ENCODE measurements at places on chromosomes 1 and 21. TPM values are rescaled to one million over a fixed set of nuclear protein-coding genes. Genes with fewer than 3 reads are reported as not detected.

DNA sequence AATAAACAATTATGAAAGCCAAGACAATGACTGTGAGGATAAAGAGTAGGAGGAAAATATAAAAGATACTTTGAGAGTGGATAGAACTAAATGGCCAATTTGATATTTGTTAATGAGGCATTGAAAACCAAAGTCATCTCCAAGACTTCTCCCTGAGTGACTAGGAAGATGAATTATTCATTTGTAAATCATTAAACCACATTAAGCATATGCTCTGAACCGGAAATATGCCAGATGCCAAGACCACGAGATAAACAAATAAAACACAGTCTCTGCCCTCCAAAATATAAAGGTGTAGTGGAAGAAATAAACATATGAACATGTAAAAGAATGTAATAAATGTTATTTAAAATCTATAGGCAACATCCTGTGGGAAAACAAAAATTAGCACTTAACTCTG, 78.8 kb downstream of the MRPL39 start:
- DNase-seq: no peak

DNA sequence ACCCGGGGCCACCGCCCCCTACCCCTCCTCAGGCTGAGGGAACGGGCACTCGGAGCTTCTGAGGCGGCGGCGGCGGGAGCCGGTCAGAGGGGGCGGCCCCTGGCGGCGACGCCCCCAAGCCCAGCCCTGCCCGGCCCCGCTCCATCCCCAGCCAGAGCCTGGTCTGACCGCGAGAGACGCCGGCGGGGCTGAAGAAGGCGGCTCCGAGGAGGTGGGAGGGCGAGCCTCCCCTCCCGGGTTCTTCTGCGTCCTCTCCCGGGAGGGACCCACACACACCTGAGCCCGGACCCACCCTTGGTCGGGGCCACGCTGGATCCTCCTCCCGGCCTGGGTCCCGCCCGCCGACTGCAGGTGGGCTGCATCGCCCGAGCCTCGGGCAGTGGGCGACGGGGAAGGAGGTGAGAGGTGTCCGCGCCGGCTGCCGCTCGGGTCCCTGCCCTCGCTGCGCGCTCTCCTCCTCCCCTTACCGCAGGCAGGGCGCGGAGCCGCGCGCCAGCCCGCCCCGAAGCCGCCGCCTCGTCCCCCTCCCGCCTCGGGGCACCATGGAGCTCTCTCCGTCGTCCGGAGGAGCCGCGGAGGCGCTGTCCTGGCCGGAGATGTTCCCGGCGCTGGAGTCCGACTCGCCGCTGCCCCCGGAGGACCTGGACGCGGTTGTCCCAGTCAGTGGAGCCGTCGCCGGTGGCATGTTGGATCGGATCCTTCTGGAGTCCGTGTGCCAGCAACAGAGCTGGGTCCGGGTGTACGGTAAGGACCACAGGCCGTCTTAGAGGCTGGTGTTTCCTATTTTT, at the start of gene RASAL2:
Gene RASAL2 (plus strand): TSS at position 154 of the 788 bp plus-strand sequence. CDS start 389 bp downstream, at position 543.
- DNase-seq: peak; percentile 92

Gene NBPF11
- total RNA-seq: 9.4 TPM

DNA sequence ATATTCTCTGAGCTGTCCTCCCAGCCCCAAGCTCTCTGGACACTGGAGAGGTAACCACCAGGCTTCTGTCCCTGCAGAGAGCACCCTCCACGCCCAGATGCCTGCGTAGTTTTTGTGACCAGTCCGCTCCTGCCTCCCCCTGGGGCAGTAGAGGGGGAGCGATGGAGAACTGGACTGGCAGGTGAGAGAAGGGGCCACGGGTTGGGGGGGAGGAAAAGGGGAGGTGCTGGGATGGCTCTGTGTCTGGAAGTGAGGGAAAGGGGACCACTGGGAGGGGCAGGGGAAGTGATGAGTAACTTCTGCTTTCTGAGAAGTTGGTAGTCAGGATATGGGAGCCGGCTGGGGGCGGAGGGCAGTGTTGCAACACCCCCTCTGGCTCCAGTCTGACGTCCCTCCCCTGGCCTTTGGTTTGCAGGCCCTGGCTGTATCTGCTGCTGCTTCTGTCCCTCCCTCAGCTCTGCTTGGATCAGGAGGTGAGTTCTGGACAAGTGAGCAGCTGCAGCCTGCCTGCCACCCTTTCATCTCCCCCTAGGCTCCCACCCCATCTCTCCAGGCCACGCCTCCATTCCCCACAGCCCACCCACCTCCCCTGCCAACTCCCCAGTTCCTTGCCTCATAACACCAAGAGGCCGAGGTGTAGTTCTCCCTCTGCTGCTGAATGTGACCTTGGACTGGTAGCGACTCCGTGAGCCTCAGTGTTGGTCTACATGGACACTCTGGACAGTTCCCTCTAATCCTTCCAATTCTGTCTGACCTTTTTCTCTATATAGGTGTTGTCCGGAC, 3.1 kb downstream of the ADAMTSL4 start:
- peak; percentile 93 for DNase-seq

DNA sequence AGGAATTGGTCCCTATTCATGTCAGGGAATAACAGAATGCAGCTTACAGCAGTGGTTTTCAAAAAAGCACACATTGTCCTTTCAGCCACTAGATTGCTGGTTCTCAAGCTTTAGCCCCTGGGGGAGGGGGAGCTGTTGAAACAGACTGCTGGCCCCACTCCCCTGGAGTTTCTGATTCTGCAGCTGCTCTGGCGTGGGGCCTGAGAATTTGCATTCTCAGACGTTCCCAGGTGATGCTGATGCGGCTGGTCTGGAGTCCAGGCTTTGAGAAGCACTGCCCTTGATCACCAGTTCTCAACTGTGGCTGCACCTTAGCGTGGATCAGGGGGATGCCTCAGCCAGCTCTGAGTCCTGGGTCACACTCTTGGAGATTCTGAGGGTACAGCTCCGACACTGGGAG, 62.7 kb upstream of the LAPTM5 start:
- no peak for DNase-seq

Gene PEX19
- 51.4 TPM for total RNA-seq

DNA sequence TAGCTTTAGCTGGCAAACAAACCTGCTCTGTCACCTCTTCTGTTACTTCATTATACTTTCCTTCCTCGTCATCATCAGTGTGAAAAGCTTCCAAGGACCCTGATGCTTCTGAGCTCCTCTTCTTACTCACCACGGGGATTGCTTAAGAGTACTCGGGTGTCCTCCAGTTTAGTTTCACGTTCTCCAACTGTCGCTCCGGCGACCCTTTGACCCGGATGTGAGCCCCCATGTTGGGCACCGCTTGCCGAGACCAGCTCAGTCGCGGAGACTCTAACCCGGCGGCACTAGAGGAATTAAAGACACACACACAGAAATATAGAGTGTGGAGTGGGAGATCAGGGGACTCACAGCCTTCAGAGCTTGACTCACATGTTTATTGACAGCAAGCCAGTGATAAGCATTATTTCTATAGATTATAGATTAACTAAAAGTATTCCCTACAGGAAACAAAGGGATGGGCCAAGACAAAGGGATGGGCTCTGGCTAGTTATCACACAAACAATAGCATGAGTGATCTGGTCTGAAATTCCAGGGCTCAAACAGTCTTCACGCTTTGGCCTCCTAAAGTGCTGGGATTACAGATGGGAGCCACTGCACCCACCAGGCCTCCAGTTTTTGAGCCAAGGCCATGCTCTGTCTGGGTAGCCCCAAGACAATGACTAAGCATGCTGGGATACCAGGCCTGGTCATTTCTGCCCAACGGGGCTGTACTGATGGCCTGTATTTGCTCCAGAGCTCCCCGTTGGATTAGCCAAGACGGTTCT, 30.1 kb upstream of the ENO1 start:
- no peak for DNase-seq

DNA sequence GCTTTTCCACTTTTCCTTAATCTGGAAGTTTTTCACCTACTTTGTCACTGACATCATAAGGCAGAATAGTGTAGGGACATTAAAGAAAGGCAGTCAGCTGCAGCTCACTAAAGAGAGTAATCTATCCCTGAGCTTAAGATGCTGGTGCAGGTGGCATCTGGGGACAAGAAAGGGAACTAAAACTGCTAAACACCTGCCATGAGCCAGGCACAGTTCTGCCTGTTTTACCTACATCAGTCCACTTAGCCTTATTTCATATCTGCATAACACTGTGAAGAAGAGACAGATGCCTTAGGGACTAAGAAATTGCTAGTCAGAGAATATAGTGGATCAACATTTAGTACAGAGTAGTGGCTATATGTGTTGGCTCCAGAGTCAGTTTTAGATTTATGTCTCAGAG, 88.1 kb downstream of the GPATCH2 start:
- DNase-seq: no peak

- DNase-seq: no peak
Measured at GRCh38 chr21:16279731-16280581, 550.2 kb downstream of the USP25 start.

DNA sequence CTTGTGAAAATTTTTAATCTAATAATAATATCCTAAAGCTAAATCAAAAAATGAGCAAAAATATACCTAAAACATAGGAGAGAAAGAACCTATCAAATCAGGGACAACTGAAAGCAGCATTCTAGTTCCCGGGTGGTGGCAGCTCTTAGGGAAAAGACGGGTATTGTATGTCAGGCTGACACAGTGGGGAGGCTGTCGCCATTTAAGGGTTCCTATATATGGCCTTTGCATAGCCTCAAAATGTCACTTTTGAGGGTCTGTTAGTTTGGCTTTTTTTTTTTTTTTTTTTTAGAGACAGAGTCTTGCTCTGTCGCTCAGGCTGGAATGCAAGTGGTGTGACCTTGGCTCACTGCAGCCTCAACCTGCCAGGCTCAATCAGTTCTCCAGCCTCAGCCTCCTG, 6.0 kb downstream of the CLSTN1 start:
- no peak for DNase-seq

DNA sequence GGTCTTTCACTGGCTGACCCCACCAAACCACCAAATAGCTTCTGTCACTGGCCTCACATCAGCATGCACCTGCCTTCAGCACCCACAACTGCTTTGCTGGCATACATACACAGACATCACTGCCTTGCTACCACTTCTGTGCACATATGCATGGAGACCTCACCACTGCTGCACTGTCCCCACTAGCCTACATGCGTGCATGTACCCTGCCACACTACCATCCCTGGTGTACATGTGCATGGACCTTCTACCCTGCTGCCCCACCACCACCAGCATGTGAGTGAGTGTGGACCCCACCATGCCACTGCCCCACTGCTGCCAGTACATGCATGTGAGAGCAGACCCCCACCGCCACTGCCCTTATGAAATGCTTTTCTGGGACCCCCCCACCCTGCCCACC, 6.1 kb downstream of the CD1C start:
- no peak for DNase-seq

- no peak for DNase-seq
Measured at GRCh38 chr1:40450495-40451237, 390 bp downstream of the ZFP69B start.

DNA sequence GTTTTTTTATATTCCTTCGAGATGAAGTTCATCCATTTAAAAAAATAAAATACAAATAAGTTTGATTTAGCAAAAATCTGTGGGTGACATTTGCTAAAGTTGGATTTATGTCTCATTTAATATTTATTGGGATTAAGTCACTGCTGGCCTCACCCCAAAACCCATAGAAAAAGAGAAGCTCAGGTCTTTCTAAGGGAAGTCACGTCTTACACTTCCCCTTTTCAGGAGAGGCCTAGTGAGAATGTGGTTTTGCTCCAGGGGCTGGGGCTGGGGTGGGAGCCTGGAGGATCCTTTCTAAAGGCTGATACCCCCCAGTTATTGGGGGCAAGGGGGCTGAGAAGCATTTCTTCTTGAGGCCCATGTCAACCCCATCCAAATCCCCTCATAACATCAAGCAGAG, 300.3 kb downstream of the DSCAM start:
- DNase-seq: no peak

DNA sequence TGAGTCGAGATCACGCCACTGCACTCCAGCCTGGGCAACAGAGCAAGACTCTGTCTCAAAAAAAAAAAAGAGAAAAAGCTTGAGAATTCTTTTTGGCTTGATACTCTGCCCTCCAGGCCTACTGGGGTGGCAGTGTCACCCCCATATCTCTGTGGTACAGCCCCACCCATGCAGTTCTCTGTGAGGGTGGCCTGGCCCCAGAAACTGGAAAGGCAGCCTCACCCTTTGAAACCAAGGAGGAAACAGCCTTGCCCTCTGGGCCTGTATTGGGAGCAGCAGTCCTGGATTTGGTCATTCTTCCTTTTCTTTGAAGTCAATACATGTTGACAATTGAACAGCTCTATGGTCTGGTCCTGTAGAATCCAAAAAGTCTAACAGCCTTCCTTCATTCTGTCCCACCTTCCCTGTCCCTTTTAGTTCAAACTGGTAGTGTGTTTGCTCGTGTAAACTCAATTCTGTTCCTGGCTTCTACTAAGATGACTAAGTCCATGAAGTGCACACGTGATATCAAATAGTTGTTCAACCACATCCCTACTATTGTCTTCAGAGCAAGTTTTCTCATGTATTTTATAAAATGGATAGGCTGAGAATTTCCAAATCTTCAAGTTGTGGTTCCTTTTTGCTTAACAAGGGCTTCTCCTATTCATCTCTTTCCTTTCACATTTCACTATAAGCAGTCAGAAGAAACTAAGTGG, 13.2 kb downstream of the ST7L start:
- DNase-seq: no peak

- no peak for DNase-seq
Measured at GRCh38 chr21:46619846-46620245, 15.0 kb upstream of the S100B start.

Gene POU3F1
- 38.2 TPM for total RNA-seq
